ENCODE measurements at places on chromosomes 11 and 22.

DNA sequence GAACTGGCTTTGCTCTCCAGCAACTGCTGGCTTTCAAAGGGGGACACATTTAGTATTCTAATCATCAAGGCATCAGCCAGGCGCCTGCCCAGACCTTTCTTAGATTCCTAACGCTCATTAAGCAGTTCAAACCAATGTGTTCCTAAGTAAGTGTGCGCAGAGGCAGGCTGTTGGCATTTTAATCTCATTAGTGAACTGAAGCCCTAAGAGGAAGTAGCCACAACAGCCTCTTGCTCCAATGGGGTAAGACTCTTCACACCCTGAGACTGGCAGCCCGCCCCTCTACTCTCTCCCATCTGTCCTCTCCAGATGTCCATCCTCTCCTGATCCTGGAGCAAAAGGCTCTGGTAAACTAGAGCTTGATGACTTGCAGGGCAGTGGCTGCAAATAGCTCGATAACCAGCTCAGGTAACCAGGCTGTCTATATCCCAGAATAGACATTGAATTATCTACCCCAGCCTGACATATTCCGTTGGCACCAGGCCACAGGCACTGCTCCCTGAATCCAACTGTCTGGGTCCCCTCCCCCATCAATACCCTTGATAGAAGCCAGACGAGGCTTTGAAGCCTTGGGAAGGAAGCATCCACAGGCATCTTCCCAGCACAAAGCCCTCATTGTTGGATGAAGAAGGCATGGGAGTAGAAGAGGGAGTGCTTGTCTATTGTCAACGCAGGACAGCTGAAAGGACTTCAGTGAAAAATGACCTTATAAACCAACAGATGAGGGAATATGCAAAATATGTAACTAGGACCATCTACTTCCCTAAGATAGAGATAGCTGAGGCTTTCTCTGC is 321.1 kb downstream of the TENM4 start:
- no peaks in the 10 kb centered on the region for H3K27me3 ChIP-seq
- H3K4me3 ChIP-seq = no peak overlapping the region
- H3K36me3 ChIP-seq = no peaks in the 10 kb centered on the region
- H3K4me1 ChIP-seq = peaks cover 17% of the 10 kb centered on the region

DNA sequence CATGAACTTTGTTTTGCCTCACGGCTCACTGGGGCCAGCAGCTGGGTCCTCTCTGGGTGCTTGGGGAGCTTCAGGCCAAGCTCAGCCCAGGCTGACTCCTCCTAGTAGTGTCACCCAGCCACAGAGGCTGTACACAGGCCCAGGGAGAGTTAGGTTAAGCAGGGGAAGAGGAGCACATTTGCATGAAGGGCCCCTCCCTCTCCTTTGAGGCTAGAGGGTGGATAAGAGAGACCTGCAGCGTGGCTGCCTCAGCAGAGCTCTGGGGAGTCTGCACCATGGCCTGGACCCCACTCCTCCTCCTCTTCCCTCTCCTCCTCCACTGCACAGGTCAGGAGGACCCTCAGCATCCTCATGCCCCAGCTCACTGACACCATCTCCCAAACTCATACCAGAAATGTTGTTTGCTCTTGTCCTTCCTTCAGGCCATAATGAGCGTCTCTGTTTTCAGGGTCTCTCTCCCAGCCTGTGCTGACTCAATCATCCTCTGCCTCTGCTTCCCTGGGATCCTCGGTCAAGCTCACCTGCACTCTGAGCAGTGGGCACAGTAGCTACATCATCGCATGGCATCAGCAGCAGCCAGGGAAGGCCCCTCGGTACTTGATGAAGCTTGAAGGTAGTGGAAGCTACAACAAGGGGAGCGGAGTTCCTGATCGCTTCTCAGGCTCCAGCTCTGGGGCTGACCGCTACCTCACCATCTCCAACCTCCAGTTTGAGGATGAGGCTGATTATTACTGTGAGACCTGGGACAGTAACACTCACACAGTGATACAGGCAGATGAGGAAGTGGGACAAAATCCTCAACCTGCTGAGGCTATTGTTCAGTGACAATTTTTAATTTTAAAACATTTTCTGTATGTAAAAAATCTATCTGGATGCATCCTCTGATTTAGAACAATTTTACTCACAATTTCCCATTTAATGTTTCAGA is 82.4 kb upstream of the VPREB1 start:
- DNase-seq = no peak
- H3K27ac ChIP-seq = no peak overlapping the region

DNA sequence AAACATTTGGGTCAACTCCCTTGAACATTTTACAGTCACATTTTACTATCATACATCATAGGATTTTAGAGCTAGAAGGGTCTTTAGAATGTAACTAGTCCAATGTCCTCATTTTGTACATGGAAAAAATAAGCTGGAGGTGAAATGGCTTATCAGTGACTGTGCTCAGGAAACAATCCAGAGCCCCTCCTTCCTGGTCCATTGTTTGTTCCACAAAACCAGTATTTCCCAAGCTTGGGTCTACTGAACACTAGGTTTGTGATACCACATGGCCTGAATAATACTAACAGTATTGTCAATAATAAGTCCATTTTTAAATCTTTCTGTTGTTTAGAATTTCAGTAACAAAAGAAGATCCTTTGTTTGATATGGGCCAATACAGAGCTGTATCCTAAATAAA is 27.1 kb downstream of the PDGFD start:
- H3K27ac ChIP-seq = no peak overlapping the region
- no peaks in the 10 kb centered on the region for H3K27me3 ChIP-seq
- DNase-seq = no peak

DNA sequence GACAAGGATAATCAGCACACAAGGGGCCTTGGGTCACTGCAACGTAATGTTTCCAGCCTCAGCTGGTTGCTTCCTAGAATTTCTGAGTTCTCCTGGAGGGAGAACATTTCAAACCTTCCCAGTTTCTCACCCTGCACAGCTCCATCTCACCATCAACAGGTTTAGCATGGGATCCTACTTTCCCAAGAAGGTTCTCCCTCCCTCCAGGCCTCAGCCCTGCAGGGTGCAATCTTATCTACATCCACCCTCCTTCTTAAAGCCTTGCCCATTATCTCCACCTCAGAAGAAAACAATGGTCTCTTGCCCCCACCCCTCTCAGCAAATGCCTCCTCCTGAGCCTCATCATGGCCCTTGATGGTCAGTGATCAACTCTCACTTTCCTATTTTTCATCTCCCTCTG is 23.6 kb downstream of the CADM1 start:
- no peak for DNase-seq
- H3K36me3 ChIP-seq = no peaks in the 10 kb centered on the region
- no peak overlapping the region for H3K27ac ChIP-seq

- H3K4me1 ChIP-seq = no peaks in the 10 kb centered on the region
- H3K27ac ChIP-seq = no peak overlapping the region
- DNase-seq = no peak
- no peaks in the 10 kb centered on the region for H3K27me3 ChIP-seq
- H3K36me3 ChIP-seq = no peaks in the 10 kb centered on the region
- no peak overlapping the region for H3K4me3 ChIP-seq
Measured at GRCh38 chr11:79285756-79286155, 155.1 kb downstream of the TENM4 start.

- H3K4me3 ChIP-seq = no peak overlapping the region
- H3K4me1 ChIP-seq = no peaks in the 10 kb centered on the region
- H3K27ac ChIP-seq = no peak overlapping the region
- H3K27me3 ChIP-seq = no peaks in the 10 kb centered on the region
Measured at GRCh38 chr11:86447763-86448480, 73.2 kb downstream of the CCDC81 start.

DNA sequence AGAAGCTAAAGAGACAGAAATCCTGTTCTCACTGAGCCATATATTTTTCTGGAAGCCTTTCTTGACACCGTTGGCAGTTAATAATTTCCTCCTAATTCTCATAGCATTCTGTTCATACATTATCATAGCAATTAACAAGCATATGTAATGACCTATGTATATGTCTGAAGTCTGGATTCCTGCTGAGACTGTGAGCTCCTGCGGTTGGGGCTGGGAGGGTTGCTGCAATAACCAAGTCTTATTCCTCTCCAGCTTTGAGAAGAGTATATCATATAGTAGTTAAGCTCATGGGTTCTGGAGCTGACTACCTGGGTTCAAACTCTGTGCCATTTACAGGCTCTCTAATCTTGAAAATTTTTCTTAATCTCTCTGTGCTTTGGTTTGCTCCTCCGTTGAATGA is 175.2 kb downstream of the MAML2 start:
- H3K36me3 ChIP-seq = no peaks in the 10 kb centered on the region
- DNase-seq = no peak
- no peak overlapping the region for H3K27ac ChIP-seq
- H3K27me3 ChIP-seq = no peaks in the 10 kb centered on the region
- H3K4me3 ChIP-seq = no peak overlapping the region

GRCh38 chr11:127804747-127805400 is 782.5 kb downstream of the ETS1 start:
- H3K27ac ChIP-seq = no peak overlapping the region
- no peaks in the 10 kb centered on the region for H3K27me3 ChIP-seq
- H3K4me1 ChIP-seq = no peaks in the 10 kb centered on the region
- no peaks in the 10 kb centered on the region for H3K36me3 ChIP-seq
- H3K4me3 ChIP-seq = no peak overlapping the region

GRCh38 chr22:42829302-42829701 is 27.8 kb downstream of the ARFGAP3 start:
- peaks cover 34% of the 10 kb centered on the region for H3K36me3 ChIP-seq
- no peak for DNase-seq
- H3K4me3 ChIP-seq = no peak overlapping the region
- H3K4me1 ChIP-seq = no peaks in the 10 kb centered on the region

- peaks cover 2% of the 10 kb centered on the region for H3K36me3 ChIP-seq
- H3K27me3 ChIP-seq = no peaks in the 10 kb centered on the region
- no peak overlapping the region for H3K27ac ChIP-seq
Measured at GRCh38 chr11:66866511-66866986, 9.7 kb downstream of the LRFN4 start.

DNA sequence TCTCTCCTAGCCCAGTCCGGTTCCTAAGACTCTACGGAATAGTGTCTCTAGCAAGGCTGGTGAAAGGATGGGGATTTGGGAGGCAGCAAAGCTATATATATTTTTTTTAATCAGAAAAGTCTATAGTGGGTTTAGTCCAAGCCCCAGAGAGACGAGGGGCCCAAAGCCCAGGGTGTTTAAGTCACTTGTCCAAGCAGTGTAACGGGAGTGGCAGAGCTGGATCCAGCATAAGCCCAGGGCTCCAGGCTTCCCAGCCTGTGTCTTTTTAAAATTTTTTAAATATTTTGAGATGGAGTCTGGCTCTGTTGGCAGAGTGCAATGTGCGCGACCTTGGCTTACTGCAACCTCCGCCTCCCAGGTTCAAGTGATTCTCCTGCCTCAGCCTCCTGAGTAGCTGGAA is 6.8 kb downstream of the GRIK4 start:
- no peak overlapping the region for H3K4me3 ChIP-seq
- DNase-seq = no peak
- H3K36me3 ChIP-seq = no peaks in the 10 kb centered on the region

- no peak for DNase-seq
- H3K27ac ChIP-seq = no peak overlapping the region
- H3K4me1 ChIP-seq = no peaks in the 10 kb centered on the region
Measured at GRCh38 chr11:96706761-96707160, 316.9 kb downstream of the JRKL start.

GRCh38 chr11:121257976-121258375 is 34.6 kb upstream of the SC5D start:
- H3K27ac ChIP-seq = no peak overlapping the region
- peak; percentile 75 for DNase-seq
- no peaks in the 10 kb centered on the region for H3K4me1 ChIP-seq
- no peak overlapping the region for H3K4me3 ChIP-seq
- H3K27me3 ChIP-seq = no peaks in the 10 kb centered on the region

- H3K4me3 ChIP-seq = no peak overlapping the region
- no peak for DNase-seq
- no peak overlapping the region for H3K27ac ChIP-seq
- no peaks in the 10 kb centered on the region for H3K36me3 ChIP-seq
Measured at GRCh38 chr11:105004021-105004420, 18.9 kb downstream of the CASP5 start.

DNA sequence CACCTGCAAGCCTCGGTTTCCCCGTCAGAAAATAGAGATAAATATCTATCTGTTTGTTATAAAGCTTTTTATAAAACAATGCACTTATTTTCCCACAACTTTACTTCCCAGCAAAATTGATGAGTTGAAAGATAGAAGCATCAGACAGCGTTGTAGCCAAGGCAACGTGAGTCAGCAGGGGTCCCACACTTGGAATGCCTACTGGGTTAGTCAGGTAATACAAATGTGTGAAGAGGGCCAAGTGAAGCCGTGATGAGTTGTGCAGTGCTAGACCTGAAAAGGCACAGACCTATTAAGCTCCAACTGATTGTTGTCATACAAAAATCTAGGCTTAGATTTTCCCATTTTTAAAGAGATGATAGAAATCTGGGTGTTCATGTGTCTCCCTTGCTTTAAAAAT is 118.7 kb downstream of the PGR start:
- DNase-seq = no peak
- H3K36me3 ChIP-seq = no peaks in the 10 kb centered on the region
- H3K27me3 ChIP-seq = no peaks in the 10 kb centered on the region
- no peaks in the 10 kb centered on the region for H3K4me1 ChIP-seq
- H3K4me3 ChIP-seq = no peak overlapping the region
- H3K27ac ChIP-seq = no peak overlapping the region

- no peak overlapping the region for H3K4me3 ChIP-seq
- no peak for DNase-seq
- H3K4me1 ChIP-seq = no peaks in the 10 kb centered on the region
- no peak overlapping the region for H3K27ac ChIP-seq
- H3K27me3 ChIP-seq = no peaks in the 10 kb centered on the region
Measured at GRCh38 chr11:901452-902061, 9.1 kb downstream of the CHID1 start.

DNA sequence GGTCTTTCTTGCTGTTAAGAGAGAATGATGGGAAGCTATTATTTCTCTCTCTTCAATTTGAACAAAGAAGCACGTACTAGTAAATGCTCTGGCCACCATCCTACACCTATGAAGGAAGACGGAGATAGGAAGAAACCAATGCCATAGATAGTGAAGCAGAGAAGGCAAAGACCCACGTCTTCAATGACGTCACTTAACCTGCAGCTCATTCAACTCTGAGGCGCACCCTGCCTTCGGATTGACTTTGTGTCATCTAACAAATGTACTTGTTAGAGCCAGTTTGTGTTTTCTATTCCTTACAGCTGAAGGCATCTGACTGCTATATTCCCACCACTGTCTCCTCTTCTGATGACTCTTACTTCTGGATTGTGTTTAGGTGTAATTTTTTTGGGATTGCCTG is 332.5 kb upstream of the DDI1 start:
- H3K27ac ChIP-seq = no peak overlapping the region
- no peaks in the 10 kb centered on the region for H3K4me1 ChIP-seq
- H3K4me3 ChIP-seq = no peak overlapping the region
- no peak for DNase-seq
- H3K27me3 ChIP-seq = no peaks in the 10 kb centered on the region
- H3K36me3 ChIP-seq = no peaks in the 10 kb centered on the region

GRCh38 chr11:24861440-24861839 is 364.6 kb downstream of the LUZP2 start:
- H3K27me3 ChIP-seq = no peaks in the 10 kb centered on the region
- no peak overlapping the region for H3K4me3 ChIP-seq
- DNase-seq = no peak
- H3K4me1 ChIP-seq = no peaks in the 10 kb centered on the region

DNA sequence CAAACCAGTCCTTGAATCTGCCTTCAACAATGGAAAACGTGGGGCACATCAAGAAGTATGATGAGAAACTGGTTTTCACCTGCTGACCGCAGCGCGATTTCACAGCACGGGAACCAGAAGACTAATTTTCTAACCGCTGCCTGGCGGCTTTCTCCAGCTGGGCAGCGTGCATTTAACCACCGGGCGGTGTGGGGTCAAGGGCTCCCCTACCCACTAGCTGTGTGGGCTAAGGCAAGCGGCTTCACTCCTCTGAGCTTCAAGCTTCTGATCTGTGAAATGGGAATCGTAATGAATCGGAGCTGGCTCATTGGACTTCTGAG is 4.2 kb downstream of the SHANK2 start:
- H3K4me1 ChIP-seq = peaks cover 47% of the 10 kb centered on the region
- H3K4me3 ChIP-seq = no peak overlapping the region
- peak overlapping the region; percentile 10 for H3K27ac ChIP-seq
- DNase-seq = no peak
- H3K36me3 ChIP-seq = no peaks in the 10 kb centered on the region
- no peaks in the 10 kb centered on the region for H3K27me3 ChIP-seq
